ENCODE measurements at places on chromosomes 12 and 14.
A peak's percentile ranks its signal among the peaks of the same experiment; 100 is the strongest.

DNA sequence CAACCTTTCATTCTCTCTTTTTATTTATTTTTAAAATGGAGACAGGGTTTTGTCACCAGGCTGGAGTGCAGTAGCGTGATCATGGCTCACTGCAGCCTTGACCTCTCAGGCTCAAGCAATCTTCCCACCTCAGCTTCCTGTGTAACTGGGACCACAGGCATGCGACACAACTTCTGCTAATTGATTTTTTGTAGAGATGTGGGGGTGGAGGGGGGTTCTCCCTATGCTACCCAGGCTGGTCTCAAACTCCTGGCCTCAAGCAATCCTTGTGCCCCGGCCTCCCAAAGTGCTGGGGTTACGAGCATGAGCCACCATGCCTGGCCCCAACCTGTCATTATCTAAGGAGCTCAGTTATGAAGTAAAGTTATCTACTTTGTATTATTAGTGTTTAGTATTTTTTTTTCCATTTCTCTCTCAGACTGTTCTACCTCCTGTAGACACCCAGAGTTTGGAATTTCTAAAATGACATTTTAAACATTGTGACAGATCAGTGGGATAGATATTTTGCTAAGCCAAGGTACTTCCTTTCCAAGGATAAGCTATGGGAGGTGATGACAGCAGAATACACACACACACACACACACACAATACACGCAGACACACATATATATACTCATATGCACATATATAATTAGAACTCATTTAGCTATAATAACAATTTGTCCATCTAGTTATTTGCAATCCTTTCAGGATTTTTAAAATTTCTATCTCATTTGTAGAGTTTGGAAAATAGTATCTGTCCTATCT lies 2.1 kb upstream of the USP44 start:
- no peak for DNase-seq

- DNase-seq = peak; percentile 43
These were observed 162.8 kb downstream of the SNAPC1 start for GRCh38 chr14:61925043-61925442.

- peak; percentile 25 for DNase-seq
These were observed 16.7 kb downstream of the EPS8 start for GRCh38 chr12:15772405-15773018.

GRCh38 chr14:104706733-104707607 lies 17.1 kb upstream of the ADSS1 start:
- no peak for DNase-seq

DNA sequence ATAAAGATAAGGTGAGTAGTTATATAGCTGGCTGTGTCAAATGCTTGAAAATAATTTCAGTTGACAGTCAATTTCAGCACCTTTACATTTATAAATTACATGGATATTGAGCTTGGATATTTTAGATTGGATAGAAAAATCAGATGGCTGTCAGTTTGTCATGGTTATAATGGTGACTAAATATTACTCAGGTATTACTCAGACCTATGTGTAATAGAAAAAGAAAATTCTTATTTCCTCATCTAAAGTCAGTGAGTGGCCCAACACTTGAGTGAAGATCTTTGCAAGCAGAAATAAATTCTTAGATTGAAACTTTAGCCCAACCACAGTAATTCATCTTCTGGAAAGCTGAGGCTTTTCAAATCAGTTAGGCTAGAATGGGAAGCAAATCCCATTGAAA lies 354.4 kb downstream of the NAV3 start:
- no peak for DNase-seq

- peak; percentile 75 for DNase-seq
These were observed 43.4 kb upstream of the CFAP54 start for GRCh38 chr12:96445691-96446583.

- no peak for DNase-seq
These were observed 139.2 kb downstream of the SLC2A13 start for GRCh38 chr12:39966721-39967120.

- peak; percentile 64 for DNase-seq
These were observed 29.3 kb upstream of the ATF1 start for GRCh38 chr12:50734409-50735263.

- no peak for DNase-seq
These were observed 1.7 kb downstream of the SMOC1 start for GRCh38 chr14:69880893-69881292.

Data from OCI-LY7 (cell line).